Fibroblast of mammary gland (primary cell): ENCODE measurements at places on chromosomes 13 and 19.

DNA sequence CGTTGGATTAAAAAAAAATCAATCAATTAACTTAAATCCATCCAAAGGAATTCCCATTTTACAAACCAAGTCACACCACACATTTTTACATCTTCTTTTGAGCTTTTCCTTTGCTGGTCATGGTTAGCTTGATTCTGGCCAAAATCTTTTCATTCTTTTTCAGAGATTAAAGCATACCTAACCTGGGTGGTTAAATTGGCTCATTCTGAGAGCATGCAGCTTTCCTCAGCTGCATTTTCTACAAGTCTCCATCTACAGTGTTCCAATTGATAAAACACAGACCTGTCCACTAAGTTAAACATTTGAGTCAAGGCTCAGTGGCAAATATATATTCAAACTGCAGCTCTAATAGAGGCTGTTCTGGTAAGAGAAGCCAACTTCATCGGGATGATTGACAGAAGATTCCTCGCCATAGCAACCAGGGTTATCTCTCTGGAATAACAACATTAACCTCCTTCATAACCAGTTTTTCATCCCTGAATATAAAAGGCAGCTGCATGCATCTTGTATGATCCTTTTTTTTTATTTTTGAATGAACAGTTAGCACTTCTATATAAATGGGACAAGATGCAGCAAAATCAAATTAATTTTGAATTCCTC, 106.2 kb downstream of the DNAJC15 start:
- no peak for DNase-seq

DNA sequence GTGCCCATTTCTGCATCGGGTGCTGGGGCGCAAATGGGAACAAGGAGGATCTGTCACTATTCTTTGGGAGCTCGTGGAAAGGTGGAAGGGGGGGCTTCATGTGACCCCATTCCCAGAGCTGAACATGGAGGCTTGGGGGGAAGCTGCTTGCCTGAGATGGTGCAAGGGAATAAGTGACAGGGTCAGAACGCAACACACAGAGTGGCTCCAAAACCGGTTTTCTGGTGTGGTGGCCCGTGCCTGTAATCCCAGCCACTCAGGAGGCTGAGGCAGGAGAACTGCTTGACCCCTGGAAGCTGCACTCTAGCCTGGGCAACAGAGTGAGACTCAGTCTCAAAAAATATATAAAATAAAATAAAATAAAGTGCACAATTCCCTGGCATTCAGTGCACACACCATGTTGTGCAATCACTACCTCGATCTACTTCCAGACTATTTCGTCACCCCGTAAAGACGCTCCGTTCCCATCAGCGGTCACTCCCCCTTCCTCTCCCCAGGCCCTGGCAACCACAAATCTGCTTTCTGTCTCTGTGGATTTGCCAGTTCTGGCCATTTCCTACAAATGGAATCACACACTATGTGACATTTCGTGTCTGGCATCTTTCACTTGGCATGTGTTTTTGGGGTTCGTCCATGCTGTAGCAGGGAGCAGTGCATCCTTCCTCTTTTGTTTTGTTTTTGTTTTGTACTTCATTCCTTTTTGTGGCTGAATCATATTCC, 18.2 kb upstream of the COMP start:
- peak; percentile 89 for DNase-seq

- no peak for DNase-seq
Observed at GRCh38 chr19:46063201-46063600, 22.4 kb upstream of the IGFL4 start.

- no peak for DNase-seq
Observed at GRCh38 chr13:103908911-103909310, 842.7 kb upstream of the SLC10A2 start.

GRCh38 chr19:30631033-30631370, 258.8 kb downstream of the ZNF536 start:
- DNase-seq: no peak

DNA sequence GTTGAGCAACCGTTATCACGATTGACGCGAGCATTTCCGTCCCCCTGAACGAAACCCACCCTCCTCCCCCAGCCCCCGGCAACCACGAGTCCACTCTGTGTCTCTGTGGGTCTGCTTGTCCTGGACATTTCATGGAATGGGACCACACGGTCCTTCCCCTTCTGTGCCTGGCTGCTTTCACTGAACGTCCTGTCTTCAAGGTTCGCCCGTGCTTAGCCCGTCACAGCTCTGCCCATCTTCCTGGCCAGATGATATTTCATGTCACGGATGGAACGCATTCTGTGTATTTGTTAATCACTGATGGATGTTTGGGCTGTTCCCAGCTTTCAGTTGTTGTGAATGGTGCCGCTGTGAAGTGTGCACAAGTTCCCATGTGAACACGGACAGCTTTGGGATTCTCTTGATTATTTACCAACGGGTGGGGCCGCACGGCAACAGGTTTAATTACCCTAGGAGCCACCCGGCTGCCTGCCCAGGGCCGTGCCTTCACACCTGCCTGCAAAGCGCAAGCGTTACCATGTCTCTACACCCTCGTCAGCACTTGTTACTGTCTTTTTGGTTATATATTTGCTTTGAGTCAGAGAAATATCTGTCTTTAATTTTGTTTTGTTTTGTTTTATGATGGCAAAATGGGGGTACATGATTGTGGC, 42.5 kb downstream of the RASA3 start:
- no peak for DNase-seq

DNA sequence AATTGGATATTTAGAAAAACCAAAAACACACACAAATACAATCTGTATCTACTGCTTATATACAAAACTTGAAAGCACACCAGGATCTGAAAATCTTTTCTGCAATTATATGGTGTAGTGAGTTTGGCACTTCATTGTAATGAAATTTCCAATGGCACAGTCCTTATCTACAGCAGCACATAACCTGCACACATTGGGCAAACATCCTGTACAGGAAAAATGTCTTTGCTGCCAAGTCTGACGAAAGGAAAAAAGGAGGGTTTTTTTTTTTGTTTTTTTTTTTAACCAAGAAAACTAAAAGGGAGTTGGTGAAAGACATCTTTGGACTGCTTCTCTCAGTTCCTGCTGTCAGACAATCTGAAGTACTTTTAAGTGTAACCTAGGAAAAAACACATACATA, 107.8 kb downstream of the FOXO1 start:
- no peak for DNase-seq
